ENCODE measurements at places on chromosomes 6 and 20.

- no peak for DNase-seq
Observed at GRCh38 chr6:16274483-16274882, 36.1 kb downstream of the GMPR start.

DNA sequence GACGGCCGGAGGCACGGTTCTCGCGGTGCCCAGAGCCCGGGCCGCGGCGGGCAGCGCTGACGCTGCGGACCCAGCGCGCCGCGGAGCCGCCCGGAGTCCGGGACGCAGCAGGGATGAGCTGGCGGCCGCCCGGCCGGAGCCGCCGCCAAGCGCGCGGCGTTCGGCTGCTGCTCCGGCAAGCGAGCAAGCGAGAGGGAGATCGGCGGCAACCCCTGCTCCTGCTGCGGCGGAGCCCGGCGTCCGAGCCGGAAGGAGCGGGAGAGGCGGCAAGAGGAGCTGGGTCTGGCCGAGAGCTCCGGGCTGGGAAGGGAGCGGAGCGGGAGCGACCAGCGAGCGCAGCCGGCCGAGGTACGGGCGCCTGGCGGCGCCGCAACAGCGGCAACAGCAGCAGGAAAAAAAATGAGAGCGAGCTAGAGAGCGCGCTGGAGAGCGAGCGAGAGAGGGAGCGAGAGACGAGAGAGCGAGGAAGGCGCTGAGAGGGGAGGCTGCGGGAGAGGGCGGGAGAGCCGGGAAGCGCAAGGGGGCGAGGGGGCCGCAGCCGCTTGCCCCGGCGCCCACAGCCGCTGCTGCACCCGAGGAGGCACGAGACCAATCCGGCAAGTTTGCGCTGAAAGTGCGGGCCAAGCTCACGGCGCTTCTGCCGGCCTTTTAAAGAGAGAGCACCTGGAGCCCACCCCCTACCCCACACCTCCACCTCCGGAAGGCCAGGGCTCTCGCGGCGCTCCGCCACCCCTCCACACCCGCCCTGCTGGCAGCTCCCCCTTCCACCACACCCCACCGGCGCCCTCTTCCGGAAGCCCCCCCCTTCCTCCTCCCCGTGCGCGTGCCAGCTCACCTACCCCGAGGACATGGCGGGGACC is 496 bp downstream of the GRM4 start:
- DNase-seq: peak; percentile 46

DNA sequence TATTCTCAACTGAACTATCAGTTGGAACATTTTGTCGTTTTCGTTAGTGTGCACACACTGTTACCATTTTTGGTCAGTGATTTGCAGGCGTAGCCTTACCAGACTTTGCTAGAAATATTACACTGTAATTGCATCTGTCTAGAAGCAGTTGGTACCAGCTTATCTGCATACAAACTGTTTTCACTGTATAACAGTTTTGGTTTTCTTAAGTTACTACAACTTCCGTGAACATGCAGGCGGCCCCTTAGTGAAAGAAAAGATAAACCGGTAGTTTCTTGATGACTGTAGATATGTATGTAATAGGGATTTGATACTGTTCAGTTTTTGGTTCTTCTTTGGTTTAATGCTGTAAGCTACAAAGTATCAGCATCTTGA is 1.3 kb downstream of the DSTN start:
- no peak for DNase-seq

DNA sequence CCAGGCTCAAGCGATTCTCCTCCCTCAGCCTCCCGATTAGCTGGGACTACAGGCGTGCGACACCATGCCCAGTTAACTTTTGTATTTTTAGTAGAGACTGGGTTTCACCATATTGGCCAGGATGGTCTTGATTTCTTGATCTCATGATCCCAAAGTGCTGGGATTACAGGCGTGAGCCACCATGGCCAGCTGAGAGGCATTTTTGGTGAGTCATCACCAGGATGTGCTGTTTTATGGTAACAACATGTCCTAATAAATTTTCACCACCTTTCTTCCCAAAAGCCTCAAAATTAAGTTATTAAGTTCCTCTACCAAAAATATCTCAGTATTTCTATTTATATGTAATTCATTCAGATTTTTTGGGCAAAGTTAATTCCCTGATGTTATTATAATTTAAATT is 53.5 kb downstream of the COL21A1 start:
- DNase-seq: no peak

DNA sequence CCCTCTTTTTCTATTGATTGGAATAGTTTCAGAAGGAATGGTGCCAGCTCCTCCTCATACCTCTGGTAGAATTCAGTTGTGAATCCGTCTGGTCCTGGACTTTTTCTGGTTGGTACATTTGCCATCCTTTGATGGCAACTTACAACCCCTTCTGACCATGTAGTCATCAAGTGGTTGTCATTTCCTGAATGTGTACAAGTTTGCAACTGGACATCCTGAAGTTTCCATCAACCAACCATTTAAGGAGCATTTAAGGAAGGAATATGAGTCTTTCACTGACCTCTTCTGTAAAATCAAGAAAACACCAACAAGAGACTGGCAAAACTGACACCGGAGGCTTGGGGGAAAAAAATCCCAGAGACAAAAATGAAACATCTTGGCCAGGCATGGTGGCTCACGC is 97.4 kb downstream of the RIN2 start:
- no peak for DNase-seq

DNA sequence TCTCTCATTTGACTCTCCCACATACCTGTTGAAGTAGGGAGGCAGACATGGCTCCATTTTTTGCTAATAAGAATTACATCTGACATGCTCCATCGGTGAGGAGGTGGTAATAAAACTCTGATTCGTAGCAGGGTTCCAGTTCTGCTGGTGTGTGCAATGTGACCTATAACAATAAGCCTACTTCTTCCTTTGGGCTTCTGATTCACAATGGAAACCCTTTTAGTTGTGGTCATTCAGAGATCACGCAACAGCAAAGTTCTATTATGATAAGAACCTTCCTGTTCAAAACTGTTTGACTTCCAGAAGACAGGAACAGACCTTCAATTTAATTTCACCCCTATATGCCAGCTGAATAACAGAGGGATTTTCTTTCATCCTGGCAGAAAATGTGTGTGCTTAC is 31.4 kb upstream of the GSTA4 start:
- no peak for DNase-seq

- DNase-seq: no peak
Observed at GRCh38 chr20:53907968-53908751, 162.2 kb downstream of the BCAS1 start.

- no peak for DNase-seq
Observed at GRCh38 chr6:110432285-110432900, 17.0 kb upstream of the DDO start.

DNA sequence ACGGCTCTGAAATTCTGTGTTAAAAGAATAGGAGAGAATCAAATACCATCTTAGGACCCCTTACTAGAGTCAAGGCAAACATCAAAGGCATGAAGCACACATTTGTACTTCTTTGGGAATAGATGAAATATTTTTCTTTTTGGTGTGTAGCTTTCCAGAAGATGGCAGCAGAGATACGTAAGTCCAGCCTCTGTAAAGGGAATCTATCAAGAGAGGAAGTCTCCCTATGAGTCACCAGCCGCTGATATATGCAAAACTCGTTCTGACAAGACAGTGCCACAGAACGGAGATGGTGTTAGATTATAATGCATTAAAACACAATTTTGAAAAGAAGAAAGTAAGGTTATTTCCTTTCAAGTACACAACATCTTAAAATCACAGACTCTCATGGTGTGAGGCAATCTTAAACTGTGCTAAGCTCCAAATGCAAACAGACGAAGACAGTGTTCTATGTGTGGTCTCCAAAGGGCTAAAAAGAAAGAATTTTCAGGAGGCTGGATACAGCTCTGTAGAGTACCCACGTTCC is 120.0 kb upstream of the AGPAT4 start:
- peak; percentile 67 for DNase-seq

DNA sequence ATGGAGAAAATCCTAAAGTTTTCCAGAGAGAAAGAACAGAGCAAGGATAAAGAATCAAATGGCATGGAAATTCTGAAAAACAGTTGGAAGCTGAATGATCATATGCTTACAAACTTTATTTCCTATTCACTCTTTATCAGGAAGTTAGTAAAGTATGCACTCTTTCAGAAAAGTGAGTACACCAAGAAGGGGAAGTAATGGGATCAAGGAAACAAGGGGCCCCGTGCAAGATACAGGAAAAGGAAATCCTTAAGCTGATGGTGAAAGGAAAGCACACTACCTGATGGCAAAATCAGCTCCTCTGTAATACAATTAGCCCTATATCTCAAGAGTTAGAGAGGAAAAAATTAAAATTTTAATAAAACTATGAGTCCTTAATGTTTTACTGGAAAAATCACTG is 14.0 kb downstream of the CALHM6 start:
- DNase-seq: no peak

DNA sequence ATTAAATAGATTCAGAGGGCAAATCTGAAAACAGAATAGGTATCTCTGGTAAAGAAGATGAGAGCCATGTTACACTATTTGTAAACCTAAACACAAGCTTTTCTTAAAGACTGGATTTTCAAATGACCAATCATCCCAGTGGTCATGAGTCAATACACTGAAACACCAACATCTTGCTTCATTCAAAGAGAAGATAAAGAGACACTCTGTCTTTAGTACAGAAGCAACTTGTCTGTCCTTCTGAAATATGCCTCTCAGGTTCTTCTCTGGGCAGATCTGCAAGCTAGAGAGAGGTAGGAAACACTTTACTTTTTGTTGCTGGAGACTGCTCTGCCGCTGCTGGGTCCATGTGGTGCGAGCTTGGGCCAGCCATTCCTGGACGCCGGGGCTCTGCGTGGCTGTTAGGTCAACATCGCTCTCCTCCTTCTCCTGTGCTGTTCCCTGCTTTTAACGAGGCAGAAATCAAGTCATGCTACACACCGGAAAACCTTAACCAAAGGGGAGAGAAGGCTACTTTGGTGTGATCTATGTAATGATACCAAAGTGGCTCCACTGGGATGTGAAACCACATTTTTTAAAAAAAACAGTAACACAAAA is 368.2 kb downstream of the SYNE1 start:
- DNase-seq: no peak

DNA sequence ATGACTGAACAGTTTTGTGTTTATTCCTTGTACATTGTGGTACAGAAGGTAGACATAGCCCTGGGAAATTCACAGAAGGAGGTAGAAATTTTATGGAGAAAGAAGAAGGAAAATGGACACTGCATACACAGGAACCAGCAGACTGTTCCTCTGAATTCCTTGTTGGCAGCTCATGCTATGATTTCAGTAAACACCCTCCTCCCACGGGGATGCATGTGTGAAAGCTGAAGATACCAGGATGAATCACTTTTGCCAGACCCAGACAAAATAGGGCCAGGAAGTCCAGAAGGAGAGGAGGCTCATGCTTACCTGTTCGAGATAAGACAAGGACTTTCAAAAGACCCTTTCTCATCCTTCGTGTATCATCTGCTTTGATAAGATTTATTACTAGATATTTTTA is 110.3 kb upstream of the GGTLC1 start:
- DNase-seq: no peak

GRCh38 chr6:113495521-113495920 is 361.6 kb upstream of the MARCKS start:
- no peak for DNase-seq

- no peak for DNase-seq
Observed at GRCh38 chr6:101626269-101626668, 232.8 kb downstream of the GRIK2 start.

- no peak for DNase-seq
Observed at GRCh38 chr6:144122861-144123260, 27.5 kb upstream of the STX11 start.

- no peak for DNase-seq
Observed at GRCh38 chr20:36205026-36205425, 31.3 kb upstream of the AAR2 start.

DNA sequence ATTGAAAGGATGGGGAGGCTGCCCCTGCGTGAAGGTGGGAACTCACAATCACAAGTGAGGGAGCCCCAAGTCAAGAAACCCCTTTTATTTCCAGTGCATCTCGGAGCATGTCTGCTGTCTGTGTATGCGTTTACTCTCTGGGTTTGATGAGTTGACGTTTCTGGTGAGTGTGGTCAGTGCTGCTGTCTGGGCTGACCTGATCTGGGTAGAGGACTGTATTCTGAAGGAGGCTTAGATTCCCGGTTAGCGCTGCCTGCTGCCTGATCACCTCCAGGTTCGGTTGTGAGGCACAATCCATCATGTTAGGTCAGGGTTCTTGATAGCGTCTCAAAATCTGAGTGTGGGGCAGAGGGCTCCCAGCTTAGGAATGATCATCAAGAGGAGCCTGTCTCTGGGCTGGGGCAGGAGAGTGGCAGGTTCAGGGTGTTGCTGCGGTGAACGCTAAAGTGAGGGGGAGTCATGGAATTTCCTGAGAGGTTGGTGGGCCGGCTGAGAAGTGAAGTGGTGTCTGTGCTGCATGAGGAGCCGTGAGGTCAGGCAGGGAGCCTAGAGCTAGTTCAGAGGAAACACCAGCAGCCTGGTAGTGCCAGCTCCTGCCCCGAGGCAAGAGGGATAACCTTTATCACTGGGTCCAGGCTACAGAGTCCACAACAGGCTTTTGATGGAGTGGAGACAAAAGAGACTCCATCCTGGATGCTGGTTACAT is 225.3 kb upstream of the CST7 start:
- no peak for DNase-seq

GRCh38 chr6:30565772-30566171 is 5.5 kb upstream of the ABCF1 start:
- DNase-seq: no peak

GRCh38 chr6:163613668-163614067 is 199.2 kb downstream of the QKI start:
- no peak for DNase-seq

- DNase-seq: no peak
Observed at GRCh38 chr6:89063881-89064280, 16.7 kb upstream of the PNRC1 start.

DNA sequence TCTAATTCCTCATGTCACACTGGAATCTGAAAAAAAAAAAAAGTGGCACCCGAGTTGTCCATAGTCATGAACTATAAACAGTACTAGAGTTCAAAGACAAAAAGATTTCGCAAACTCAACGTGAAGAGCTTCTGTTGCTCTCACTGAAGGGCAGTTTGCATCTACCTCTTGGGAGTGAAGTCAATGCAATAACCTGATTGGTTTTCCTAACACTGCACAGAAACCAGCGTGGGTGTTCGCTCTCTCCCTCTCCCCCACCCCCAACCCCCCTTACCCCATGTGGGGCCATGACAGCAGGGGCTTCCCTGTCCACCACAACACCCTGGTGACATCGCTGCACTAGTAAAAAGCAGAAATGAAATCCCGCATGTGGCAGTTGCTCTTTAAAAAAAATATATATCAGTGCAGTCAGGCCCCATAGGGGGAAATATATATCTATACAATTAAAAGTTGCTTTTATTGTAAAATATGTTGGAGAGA is 66.9 kb downstream of the GMPR start:
- DNase-seq: no peak

- no peak for DNase-seq
Observed at GRCh38 chr6:102051001-102051400, 657.5 kb downstream of the GRIK2 start.

Measured in NCI-H1436 (cell line).